ENCODE measurements at places on chromosomes 3 and 15.

- no peak for DNase-seq
These were observed 21.4 kb downstream of the LMCD1 start for GRCh38 chr3:8523041-8523440.

DNA sequence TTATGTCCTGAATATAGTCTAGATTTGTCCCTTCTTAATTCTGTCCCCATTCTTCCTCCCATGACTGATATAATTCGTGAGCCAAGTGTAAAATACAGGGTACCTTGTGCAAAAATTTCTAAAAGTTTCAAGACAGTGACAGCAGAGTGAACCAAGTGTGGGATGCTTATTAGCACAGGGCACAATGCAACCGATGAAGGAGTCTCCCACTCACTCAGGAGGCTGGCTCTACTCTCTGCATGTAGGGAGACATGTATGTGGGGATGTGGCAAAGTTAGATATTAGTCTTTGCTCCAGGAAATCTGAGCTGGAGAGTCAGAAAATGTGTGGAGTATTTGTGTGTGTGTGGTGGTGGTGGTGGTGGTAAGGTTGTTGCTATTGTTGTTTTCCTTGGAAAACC is 305.9 kb downstream of the CHL1 start:
- DNase-seq, result no peak

- no peak for DNase-seq
These were observed 293.8 kb downstream of the CHST2 start for GRCh38 chr3:143413372-143413771.

GRCh38 chr3:141952611-141953010 is 76.2 kb downstream of the ATP1B3 start:
- DNase-seq, result no peak

DNA sequence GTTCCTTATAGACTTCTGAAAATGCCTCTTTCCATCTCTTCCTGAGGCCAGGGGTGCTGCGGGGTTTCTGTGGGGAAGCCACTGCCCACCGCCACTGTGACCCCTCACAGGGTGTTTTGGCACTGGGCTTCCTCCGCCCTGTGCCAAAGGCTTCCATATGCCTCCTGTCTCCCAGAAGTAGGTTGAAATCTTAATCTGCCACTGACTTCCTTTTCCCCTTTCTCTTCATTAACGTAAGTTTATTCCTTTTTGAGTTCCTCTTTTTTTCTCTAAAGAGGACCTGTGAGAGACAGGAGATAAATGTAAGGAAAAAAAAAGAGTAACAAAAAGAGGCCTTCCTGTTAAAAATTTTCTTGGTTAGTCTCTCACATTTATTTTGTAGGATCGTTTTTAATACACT is 220.5 kb downstream of the CTNNB1 start:
- DNase-seq, result peak; percentile 65

DNA sequence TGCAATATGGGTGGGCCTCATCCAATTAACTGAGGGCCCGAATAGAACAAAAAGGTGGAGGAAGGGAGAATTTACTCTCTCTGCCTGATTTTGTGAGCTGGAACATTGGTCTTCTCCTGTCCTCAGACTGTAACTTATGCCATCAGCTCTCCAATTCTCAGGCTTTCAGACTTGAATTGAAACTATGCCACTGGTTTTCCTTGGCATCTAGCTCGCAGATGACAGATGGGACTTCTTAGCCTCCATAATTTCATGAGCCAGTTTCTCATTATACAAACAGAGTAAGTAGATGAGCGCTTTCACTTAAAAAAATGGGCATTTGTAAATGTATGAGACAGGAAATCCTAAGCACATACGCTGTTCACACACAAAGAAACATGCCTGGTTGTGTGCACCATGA is 8.7 kb upstream of the PTX3 start:
- DNase-seq, result no peak

DNA sequence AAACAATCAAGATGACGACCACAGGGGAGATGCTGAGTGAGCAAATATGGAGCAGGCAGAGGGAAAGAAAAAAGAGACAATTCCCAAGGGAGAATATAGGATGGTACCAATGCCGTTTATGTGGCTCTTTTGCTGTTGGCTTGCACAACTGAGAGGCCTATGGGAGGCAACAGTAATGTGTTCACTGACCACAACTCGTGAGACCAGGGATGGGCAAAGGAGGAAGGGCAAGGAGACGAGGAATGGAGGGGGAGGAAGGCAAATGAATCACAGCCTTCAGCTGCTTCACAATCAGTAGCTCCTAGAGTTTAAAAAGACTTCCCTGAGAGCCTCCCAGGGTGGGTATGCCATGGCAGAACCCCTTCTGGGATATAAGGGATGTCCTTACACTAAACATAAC is 131.5 kb downstream of the SLC9A9 start:
- no peak for DNase-seq
